ENCODE measurements at places on chromosomes 2 and 18. TPM values are rescaled to one million over a fixed set of nuclear protein-coding genes. Genes with fewer than 3 reads are reported as not detected.

The MAPRE3 gene
- 7.8 TPM for total RNA-seq

The SNORC gene
- 0.80 TPM for total RNA-seq

The MYO7B gene
- 0.31 TPM for total RNA-seq

The NT5DC4 gene
- total RNA-seq: not detected

The TUBA4B gene
- total RNA-seq: 0.04 TPM

The KATNAL2 gene
- total RNA-seq: 5.0 TPM

The PAIP2B gene
- 5.9 TPM for total RNA-seq

The PLCD4 gene
- total RNA-seq: 41.8 TPM

The GYPC gene
- 116 TPM for total RNA-seq

The CDH20 gene
- total RNA-seq: 0.80 TPM

The OSGEPL1 gene
- 13.1 TPM for total RNA-seq

The TUBB8B gene
- total RNA-seq: not detected

The EIF2AK3 gene
- 22.6 TPM for total RNA-seq

The TFPI gene
- 46.9 TPM for total RNA-seq

The ANKRD39 gene
- 7.5 TPM for total RNA-seq

The CHN1 gene
- 11.2 TPM for total RNA-seq

The FAM228A gene
- total RNA-seq: 0.22 TPM

The TCF7L1 gene
- 5.1 TPM for total RNA-seq

The PLA2R1 gene
- 3.8 TPM for total RNA-seq

The FSHR gene
- 0.31 TPM for total RNA-seq

The RNF144A gene
- 22.6 TPM for total RNA-seq

The LRRC30 gene
- total RNA-seq: 6.5 TPM
